ENCODE measurements at places on chromosomes 6 and 20.
A peak's percentile ranks its signal among the peaks of the same experiment; 100 is the strongest.

DNA sequence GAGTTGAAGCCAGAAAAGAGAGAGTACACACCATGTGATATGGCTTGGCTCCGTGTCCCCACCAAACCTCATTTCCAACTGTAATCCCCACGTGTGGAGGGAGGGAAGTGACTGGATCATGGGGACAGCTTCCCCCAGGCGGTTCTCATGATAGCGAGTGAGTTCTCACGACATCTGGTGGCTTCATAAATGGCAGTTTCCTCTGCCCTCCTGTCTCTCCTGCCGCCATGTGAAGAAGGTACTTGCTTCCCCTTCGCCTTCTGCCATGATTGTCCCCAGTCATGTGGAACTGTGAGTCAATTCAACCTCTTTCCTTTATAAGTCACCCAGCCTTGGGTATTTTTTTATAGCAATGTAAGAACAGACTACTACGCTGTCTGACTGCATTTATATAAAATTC, 40.3 kb downstream of the TAF4 start:
- no peak for DNase-seq

- no peak for DNase-seq
These were observed 17.4 kb downstream of the HSF2 start for GRCh38 chr6:122416825-122417224.

- DNase-seq, result no peak
These were observed 104.8 kb upstream of the TRAF3IP2 start for GRCh38 chr6:111710439-111710838.

DNA sequence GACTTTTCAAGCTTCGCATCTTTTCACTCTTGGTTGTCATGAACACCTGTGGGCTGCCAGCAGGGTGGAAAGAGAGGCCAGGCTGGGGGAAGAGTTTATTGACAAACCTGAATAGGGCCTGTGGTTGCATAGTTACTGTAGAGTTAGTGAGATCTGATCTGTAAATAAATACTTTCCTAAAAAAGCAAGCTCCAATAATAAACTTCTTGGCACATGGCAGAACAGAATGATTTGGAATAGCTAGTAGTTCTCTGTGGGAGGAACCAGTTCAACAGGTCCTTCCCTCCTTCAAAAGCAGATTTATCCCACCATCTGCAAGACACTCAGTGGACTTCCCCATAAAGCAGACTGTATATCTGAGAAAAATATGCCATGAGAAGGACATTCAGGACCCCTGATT, 445.0 kb downstream of the HACE1 start:
- DNase-seq, result no peak

- no peak for DNase-seq
These were observed 171.6 kb downstream of the THBS2 start for GRCh38 chr6:169082093-169082492.

DNA sequence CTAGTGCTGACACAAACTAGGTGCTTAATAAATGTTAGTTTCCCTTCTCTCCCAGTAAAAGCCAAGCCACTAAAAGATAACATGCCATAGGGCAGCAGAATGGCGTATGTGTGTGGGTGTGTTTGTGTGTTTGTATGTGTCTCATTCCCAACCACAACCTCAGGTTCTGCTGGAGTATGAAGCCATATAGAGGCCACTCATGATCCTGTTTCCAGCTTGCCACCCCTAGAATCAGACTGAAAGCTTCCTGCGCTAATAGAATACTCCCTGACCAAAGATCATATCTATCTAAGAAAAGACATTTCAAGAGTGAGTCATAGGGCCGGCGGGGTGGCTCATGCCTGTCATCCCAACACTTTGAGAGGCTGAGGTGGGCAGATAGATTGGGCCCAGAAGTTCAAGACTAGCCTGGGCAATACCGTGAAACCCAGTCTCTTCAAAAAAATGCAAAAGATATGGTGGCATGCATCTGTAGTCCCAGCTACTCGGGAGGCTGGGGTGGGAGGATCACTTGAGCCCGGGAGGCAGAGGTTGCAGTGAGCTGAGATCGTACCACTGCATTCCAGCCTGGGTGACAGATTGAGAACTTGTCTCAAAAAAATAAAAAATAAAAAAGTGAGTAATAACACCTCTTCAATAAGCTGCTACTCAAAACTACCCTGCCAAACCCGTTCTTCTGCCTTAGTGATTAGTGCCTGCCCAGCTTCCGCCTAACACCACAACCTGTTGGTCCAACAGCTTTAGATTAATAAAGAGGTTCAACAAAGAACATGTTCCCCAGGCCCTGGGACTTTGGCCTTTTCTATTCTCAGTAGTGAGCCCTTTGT, 11.8 kb upstream of the SNRPC start:
- DNase-seq, result peak; percentile 7

DNA sequence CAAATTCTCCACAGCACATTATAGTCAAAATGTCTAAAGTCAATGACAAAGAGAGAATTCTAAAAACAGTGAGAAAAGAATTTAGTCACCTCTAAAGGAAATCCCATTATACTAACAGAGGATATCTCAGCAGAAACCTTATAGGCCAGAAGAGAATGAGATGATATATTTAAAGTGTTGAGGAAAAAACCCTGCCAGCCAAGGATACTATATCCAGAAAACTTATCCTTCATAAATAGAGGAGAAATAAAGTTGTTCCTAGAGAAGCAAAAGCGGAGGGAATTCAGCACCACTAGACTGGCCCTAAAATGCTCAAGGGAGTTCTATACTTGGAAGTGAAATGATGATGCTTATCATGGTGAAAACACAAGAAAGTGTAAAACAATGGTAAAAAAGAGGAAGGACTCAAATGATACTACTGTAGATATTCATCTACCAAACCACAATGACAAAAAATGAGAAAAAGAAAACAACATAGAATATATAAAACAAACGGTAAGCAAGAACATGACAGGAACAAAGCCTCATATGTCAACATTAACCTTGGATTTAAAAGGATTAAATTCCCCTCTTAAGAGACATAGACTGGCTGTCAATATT, 16.7 kb downstream of the GPRC6A start:
- DNase-seq, result no peak
